GM23338 (cell line): ENCODE measurements at places on chromosomes 5 and 9. TPM values are rescaled to one million over a fixed set of nuclear protein-coding genes. Genes with fewer than 3 reads are reported as not detected.

Gene SPATA31E1
- not detected in 2 replicates for total RNA-seq

Gene PCDHB7
- 0.39 and 1.0 TPM in 2 replicates for total RNA-seq

Gene CD72
- total RNA-seq: 2.7 and 4.8 TPM in 2 replicates

Gene IFNA21
- not detected in 2 replicates for total RNA-seq

Gene XRCC4
- 11.5 and 12.4 TPM in 2 replicates for total RNA-seq

Gene NIPAL4
- total RNA-seq: 0.21 and 0.27 TPM in 2 replicates

Gene SLC36A2
- total RNA-seq: not detected in 2 replicates

Gene BTNL3
- total RNA-seq: not detected in 2 replicates

- no peak for DNase-seq
Observed at GRCh38 chr5:58069846-58070245, 390.0 kb downstream of the PLK2 start.

- no peak for DNase-seq
Observed at GRCh38 chr9:138064547-138064946, 187.0 kb downstream of the CACNA1B start.

DNA sequence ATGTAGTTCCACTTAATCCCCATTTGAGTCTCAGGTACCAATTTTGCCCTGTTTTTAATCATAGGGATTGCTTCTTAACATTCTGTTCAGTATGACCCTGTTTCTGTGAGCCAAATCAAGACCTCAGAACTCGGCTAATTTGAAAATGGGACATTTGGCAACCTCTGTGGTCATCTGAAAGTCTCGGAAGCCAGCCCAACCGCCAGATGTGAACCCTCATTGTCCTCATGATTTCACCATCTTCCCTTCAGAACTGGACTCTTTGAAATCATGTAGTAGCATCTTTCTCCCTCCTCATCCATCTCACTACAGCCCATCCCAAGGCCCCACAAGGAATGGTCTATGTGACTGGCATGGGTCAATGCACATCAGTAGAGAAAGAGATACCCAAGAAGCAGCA lies 88.9 kb downstream of the S1PR3 start:
- DNase-seq: no peak

- no peak for DNase-seq
Observed at GRCh38 chr5:177025101-177025601, 2.7 kb downstream of the ZNF346 start.

- no peak for DNase-seq
Observed at GRCh38 chr9:106897751-106898150, 34.8 kb downstream of the ZNF462 start.

DNA sequence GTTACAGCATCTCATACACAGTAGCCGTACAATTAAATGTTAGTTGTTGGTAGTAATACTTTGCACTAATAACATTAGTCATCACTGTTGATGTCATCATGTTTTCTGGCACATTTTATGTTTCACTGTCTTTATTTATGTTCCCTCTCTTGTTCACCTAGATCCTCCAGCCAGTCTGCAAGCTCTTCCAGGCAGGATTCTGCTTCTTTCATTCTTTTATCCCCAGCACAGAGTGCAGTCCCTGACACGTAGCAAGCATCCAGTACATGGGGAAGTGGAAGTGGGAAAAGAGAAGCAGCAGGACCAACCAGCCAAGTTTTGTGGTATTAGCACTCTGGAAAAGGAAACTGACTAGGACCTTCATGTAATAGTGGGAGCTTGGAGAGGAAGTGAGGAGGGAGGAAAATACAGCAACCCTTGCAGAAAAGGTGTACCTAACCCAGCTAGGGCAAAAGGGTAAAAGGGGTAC lies 89.7 kb upstream of the SLC44A1 start:
- DNase-seq: no peak

- DNase-seq: peak; percentile 94
Observed at GRCh38 chr9:35489313-35490154, at the start of gene RUSC2. Gene RUSC2, plus strand, starts transcription at chr9:35490111. Its CDS starts 56,411 bp downstream, at chr9:35546522.

DNA sequence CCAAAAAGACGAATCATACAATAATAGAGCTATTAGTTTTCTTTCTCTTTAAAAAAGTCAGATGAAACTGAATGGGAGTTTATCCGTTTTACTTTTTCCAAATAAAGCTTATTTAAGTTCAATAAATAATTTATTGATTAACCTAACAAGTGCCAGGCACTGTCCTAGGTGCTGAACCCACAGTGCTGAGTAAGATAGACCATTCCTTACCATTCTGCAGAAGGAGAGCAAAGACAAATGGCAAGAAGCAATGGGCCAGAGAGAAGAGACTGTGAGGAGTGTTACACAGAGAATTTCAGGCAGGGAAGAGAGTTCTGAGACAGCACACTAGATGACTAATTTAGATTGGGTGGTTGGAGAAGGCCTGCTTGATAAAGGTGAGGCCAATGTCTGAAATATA lies 127.2 kb downstream of the AUH start:
- peak; percentile 50 for DNase-seq

DNA sequence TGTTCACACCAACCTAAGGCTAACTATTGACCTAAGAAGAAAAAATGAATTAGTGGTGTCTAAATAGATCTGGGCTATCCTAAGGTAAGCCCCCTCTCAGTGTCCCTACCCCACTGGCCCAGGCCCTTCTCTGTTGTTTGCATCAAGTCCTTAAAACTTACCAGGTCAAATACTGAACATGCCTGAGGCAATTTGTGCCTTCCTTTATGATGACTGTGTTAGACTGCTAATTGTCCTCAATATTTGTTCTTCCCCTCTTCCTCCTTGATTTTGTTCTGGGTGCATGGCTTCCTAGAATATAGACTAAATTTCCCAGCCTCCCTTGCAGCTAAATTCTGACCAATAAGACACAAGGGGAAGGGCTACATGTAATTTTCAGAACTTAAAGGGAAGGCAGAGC lies 199.9 kb downstream of the ADAMTS12 start:
- no peak for DNase-seq

GRCh38 chr5:59693492-59694309 lies 199.8 kb downstream of the PDE4D start:
- DNase-seq: no peak

DNA sequence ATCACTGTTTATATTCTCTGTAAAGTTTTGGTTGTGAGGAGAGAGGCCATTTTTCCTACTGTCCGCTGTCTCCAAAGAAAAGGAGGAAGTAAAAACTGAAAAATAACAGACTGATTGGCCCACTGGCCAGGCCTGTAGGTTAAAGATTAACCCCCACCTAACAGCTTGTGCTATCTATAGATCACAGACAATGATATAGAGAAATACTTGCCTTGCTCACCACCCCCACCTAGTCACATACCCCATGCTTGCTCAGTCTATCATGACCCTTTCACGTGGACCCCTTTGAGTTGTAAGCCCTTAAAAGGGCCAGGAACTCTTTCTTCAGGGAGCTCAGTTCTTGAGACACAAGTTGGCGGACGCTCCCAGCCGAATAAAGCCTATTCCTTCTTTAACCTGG lies 357.4 kb downstream of the PRDM9 start:
- DNase-seq: peak; percentile 1

DNA sequence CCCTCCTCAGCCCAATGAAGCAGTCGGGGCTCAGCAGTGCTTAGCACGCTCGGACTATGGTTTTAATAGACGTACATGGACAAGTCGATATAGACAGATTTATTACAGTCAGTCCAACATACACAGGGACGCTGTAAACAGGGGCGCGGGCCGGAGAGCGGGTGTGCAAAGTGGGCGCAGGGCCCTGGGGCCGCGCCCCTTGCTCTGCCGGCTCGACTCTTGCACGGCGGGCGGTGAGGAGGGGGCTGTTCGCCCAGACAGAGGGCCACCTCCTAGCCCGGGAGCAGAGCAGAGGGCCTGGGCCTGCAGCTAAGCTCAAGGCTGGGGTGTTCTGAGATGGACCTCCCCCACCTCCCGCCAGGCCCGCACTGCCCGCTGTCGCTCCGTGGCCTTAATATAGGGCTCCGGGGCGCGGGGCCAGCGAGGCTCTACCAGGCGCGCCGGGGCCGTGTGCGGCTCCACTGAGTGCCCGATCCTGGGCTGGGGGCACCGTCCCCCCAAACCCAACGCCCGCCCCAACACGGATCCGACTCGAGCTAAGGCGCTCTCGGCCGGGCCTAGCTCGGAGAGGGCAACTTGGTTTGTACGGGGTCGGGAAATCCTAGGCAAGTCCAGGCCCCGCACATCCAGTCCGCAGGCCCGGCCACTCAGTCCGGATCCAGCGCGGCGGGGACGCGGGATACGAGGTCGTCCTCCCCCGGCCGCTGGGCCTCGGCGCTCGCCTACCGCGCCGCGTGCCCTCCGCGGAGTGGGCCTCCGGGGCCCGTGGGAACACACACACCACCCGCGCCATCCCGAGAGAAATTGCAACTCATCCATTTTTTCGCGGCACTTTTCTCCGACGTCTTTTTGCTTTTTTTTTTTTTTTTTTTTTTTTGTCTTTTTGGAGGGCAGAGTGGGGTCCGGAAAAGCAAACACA lies 6.1 kb downstream of the PITX1 start:
- DNase-seq: peak; percentile 52

- DNase-seq: no peak
Observed at GRCh38 chr5:151694035-151694485, 7.3 kb upstream of the SPARC start.

GRCh38 chr5:180080486-180081280 lies 9.1 kb upstream of the RNF130 start:
- DNase-seq: no peak

GRCh38 chr5:60743511-60744314 lies 43.7 kb upstream of the DEPDC1B start:
- DNase-seq: no peak

- DNase-seq: no peak
Observed at GRCh38 chr5:90871391-90871991, 312.9 kb downstream of the ADGRV1 start.

DNA sequence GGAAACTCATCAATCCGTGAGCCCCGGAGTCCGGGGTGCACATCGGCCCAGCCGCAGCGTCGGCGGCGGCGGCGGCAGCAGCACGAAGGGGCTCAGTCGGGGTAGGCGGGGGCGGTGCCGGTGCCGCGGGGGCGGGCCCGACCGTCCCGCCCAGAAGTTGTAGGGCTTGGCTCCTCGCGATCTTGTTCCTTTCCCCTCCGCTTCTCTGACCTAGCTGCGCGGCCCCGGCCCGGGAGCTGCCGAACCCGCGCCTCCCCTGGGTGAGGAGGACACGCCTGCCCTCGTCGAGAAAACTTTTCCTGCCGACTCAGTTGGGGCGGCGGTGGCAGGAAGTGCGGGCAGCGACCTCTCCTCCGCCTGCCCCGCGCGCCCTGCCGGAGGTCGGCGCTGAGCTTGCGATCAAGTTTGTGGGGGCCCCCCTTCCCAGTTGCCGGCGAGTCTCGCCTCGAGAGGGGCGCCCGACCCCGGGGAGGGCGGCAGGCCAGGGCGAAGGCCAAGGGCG lies at the start of gene MAN2A1:
Gene MAN2A1, plus strand, starts transcription at position 188 of the 502 bp plus-strand sequence. CDS start 491 bp downstream, outside the sequence.
- DNase-seq: peak; percentile 60

DNA sequence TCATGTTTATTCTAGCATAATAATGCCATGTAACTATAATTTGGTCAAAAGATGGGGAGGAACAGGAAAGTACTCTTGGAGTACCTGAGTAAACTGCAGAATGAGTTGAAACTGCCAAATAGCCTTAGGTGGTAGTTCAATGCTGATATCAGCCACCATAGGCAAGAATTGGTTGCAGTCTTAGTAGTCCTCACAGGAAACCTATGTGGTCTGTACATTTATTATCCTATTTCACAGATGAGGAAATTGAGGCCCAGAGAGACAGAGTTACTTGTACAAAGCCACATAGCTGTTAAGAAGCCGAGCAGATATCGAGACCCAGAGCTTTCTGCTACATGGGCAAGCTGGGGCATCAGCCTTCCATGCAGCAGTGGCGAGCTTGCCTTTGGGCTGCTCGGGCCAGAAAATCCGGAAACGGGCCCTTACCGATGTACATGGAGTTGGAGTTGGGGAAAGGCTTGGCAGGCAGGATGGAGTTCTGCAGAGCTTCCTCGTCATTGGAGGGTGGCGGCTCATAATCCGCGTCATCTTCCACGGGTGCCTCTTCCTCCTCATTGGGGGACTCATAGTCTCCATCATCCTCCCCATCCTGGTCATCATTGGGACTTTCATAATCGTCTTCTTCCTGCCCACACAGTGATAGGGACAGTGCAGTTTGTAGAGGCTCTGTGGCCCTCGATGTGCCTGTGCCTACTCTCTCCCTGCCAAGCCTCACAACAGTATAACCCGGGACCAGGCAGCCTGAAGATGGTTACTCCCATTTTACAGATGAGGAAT lies 27.1 kb downstream of the LCP2 start:
- DNase-seq: no peak

GRCh38 chr5:38878391-38879077 lies 32.7 kb downstream of the OSMR start:
- no peak for DNase-seq

GRCh38 chr5:174176511-174176910 lies 131.0 kb downstream of the NSG2 start:
- DNase-seq: no peak

DNA sequence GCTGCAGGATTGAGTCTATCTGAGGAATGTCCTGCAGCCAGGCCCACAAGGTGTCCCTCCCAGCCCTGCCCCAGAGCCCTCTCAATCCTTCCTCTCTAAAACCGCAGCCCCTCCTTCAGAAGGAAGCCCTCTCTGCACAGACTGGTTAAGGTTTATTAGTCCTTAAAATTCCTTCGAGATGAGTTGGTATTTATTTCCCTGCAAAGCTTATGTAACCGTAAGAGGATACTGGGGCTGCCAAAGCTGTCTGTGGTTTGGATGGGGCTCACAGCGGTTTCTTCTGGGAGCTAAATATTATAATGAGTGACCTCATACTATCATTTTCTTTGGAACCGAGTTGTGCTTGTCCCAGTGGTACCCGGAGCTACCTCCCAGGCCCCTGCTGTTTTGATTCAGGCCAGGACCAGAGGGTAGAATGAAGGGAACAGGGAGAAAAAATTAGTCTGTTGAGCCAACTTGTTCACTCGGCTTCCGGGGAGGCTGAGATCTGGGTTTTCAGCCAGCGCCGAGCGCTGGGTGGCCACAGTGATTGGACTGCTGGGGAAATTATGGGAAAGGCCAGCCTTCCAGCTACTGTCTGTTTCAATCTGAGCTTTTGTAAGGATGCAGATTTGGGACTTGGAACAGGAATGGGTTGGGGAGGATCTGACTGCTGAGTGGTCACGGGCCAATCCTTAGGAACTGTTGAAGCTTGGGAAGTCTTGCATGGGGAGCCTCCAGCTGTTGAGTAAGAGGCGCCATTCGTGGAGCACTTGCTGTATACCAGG lies 107.5 kb downstream of the NDFIP1 start:
- DNase-seq: no peak

DNA sequence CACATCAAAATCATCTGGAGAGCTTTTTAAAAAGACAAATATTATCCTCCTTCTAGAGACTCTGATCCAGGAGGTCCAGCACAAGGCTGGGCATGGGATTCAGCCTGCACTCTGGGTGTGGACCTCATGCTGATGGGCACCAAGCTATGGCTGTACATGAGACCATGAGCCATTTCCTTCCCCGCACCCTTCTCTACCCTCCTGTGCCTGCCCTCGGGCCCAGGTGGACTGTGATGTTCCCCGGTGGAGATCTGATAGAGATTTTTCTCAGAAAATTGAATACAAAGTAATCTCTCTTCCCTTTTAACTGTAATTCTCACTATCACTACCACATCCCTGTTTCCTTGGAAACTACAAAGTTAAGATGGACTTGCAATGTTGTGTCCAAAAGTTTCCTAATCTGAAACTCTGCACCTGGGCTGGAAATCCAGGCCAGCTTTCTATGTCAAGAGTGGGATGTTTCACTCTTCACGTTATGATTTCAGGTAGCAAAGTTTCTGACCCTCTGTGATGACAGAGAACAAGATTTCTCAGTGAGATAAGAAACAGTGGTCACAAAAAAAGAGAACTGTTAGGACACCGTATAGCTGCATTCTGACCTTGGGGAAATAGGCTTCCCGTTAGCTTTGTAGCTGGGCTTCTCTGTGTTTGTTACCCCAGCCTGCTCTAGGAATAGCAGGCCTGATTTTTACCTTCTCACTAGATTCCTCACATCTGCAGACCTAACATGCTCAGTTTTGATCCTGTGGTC lies 11.5 kb downstream of the SFXN1 start:
- no peak for DNase-seq
